ENCODE measurements at places on chromosomes 12 and 14.
A peak's percentile ranks its signal among the peaks of the same experiment; 100 is the strongest.

DNA sequence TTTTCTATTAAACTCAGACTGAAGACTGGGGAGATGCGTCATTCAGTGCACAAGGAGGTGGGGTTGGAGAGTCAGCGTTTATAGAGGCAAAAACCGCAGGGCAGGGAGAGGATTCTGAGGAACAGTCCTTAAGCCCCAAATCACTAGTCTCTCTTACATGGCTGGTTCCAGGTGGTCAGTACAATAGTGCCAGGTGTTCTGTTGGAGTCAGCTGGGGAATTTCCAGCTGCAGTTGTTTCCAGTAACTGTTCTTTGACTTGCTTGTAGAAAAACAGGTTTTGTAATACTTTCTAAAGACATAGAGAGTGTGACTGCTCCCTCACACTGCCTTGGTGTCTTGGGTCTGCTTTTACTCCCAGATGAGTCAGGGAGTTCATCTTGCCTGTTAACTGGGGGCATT lies 192.2 kb downstream of the TMTC3 start:
- DNase-seq = no peak

DNA sequence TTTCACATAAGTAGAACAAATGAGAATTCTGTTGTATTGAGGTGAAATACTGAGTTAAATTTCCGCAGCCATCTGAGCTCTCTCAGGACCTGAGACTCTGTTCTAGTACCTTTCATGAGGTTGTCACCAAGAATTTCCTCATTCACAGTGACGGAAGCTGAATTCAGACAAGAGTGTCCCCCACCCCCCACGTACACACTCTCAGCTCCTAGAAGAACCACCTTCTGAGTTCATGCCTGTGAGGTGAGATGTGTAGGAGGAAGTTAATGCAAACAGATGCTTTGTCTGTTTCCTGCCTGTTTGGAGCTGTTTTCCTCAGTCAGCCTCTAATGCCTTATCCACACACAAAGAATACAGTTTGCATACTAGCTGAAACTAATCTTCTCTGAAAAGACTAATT lies 18.2 kb downstream of the BICDL1 start:
- DNase-seq = peak; percentile 32

- DNase-seq = no peak
Observed at GRCh38 chr12:105393587-105393986, 63.1 kb downstream of the C12orf75 start.

DNA sequence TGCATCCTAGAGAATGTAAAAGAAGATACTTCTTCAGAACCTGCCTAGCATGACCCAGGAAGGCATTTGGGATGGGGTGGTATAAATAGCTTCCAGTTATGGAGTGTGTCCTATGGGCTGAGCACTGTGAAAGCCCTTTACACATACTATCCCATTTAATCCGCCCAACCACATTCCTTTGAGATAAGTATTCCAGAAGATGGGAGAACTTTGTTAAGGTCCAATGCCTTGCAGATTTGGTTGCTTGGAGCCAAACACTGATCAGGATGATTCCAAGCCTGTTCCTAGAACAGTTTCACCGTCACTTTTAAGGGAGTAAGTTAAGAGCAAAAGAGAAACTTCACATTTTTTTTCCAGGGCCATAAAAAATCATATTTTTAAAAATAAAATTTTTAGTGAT lies 82.5 kb upstream of the CLMN start:
- no peak for DNase-seq

DNA sequence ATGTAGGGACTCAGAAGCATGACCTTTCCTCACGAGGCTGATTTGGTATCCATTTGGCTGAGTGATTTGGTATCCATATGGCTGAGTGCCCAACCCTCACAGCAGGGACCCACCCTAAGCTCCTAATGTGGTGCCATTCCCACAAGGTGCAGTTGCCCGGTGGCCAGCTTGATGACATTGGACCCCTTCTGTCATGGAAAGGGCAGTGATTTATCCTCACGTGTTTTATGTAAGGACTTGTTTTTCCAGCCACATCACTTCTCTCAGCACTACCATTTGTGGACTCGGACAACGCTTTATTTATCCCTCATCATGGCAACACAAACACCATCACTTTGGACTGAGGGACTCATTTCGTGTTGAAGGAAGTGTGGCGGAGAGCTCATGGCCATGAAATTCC lies 8.5 kb upstream of the CDC42BPB start:
- DNase-seq = no peak

All from Jurkat, Clone E6-1 (cell line).